Thoracic aorta (tissue), 2 donors: ENCODE measurements at places on chromosomes 3 and 15. TPM values are rescaled to one million over a fixed set of nuclear protein-coding genes. Genes with fewer than 3 reads are reported as not detected.

DNA sequence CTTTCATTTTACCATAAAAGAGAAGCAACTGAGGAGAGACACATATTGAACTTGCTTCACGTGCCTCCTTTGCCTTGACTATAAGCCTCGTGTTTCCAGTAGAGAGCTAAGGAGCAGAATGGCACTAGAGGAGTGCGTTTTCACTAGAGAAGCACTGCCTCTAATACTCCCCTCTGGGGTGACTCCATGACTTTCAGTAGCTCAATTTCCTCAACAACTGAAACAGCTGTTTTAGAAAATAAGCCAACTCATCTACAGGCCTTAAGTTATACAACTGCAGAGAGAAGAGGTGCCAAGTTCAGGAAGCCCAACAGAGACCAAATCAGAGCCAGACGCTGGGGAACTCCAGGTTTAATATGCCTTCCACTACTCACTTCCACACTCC lies 1.9 kb downstream of the UBP1 start:
- no peak for DNase-seq

DNA sequence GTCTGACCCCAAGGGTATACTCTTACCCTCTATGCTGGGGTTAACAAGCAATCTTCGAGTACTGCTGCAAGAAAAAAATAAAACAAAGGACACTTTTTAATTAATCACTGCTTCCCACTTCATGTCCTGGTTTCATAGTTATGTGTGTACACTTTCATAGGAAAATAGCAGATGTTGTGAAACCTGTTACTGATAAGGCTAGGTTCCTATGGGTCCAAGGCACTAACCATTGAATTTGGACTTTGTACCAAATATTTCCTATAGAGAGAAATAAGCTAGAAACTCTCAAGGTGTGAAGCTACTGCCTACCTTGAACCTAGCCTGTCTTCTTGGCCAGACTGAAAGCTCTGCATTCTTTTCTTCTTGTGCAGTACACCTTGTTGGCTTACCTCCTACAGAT lies 14.6 kb upstream of the GPR160 start:
- no peak for DNase-seq

DNA sequence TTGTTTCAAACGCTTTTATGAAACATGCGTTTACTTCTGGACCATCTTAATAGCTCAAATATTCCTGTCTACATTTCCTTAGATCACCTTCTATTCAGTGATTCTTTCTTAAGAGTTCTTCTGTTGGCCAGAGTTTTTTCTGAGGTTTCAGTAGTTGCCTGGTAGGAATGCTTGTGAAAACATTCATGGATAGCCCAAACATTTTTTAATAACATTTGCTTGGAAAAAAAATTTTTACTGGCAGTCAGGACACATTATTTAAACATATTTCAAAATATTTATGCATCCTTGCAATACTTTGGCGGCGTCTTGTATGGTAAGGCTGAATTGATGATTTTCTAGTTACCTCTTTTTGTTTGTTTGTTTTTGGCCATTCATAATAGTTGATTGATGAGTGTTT lies 47.4 kb upstream of the ZBTB20 start:
- no peak for DNase-seq

DNA sequence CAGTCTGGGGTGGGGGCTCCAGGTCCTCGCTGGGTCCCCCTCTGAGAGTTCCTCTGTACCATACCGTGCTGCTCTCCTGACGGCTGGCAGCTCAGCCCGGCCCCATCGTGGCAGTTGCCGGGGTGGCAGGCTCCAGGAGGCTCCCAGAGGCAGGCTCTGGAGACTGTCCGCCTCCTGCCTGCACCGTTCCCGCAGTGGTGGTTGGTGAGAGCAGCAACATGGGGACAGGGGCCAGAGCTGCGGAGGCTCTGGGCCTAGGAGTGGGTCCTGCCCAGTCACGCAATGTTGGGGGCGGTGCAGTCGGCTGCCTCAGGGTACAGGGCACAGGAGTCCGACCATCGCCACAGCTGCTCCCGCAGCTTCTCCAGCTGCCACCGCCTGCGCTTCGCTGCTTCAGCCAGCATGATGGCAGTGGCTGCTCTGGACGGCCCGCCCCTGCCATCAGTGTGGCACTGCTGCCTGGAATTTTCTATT lies 492.7 kb downstream of the AGBL1 start:
- no peak for DNase-seq

DNA sequence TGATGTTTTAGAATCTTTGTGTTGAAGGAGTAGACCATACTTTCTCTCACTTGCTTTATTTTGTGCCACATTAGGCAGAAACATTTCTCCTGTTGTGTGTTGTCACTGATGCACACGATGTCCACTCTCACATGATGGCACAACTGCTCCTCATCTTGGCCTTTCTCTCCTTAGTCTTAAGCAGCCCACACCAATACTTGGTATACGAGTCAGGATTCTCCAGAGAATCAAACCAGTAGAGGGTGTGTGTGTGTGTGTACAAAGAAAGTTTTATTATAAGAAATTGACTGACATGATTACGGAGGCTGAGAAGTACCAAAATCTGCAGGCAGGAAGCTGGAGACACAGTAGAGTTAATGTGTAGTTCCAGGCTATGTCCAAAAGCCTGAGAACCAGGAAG lies 187.1 kb downstream of the ALCAM start:
- no peak for DNase-seq

DNA sequence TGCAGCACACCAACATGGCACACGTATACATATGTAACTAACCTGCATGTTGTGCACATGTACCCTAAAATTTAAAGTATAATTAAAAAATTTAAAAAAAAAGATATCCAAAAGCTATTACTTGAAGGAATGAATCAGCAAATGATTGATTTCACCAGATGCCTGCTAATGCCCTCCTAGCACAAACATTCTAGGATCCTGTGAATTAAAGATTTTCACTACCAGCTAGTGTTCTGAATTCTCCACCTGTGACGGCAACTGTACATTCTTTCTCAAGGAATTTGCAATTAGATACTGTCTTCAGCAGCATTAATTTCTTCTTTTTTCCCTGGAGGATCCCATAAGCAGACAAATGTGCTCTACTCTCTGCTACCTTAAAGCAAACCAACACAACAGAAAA lies 694.9 kb downstream of the NTRK3 start:
- DNase-seq, result no peak

GRCh38 chr3:98994128-98994762 lies 92.8 kb upstream of the DCBLD2 start:
- no peak for DNase-seq

GRCh38 chr15:99333413-99333812 lies 82.1 kb downstream of the LRRC28 start:
- no peak for DNase-seq

DNA sequence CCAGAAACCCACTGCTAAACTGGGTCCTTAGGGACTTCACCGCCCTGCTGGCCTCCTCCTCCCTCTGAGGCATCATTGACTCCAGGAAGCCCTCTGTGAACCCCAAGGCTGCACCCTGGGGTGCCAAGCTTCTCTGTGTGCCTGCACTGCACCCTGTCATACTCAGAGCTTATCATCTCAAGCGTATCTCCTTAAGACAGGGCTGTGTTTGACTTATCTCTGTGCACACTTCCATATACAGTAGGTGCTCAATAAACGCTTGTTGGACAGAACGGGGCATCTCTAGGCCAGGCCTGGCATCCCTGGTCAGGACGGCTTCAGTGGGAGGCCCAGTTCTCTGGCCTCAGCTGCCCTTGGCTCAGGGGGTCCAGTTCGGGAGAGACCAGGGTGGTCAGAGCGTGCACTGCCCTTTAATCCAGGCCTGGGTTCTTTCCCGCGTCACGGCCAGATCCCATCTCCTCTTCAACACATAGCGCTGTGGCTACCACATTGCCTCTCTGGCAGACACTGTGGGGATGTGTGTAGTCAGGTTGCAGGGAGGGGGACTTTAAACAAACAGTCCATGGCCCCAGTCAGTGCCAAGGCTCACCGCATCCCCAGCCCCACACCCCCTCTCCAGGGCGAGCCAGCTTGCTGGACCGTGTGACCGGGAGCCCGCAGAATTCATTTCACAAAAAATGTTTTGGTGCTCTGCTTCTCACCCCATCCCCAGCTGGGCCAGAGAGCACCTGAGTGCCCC lies 33.4 kb downstream of the MAGEF1 start:
- no peak for DNase-seq

DNA sequence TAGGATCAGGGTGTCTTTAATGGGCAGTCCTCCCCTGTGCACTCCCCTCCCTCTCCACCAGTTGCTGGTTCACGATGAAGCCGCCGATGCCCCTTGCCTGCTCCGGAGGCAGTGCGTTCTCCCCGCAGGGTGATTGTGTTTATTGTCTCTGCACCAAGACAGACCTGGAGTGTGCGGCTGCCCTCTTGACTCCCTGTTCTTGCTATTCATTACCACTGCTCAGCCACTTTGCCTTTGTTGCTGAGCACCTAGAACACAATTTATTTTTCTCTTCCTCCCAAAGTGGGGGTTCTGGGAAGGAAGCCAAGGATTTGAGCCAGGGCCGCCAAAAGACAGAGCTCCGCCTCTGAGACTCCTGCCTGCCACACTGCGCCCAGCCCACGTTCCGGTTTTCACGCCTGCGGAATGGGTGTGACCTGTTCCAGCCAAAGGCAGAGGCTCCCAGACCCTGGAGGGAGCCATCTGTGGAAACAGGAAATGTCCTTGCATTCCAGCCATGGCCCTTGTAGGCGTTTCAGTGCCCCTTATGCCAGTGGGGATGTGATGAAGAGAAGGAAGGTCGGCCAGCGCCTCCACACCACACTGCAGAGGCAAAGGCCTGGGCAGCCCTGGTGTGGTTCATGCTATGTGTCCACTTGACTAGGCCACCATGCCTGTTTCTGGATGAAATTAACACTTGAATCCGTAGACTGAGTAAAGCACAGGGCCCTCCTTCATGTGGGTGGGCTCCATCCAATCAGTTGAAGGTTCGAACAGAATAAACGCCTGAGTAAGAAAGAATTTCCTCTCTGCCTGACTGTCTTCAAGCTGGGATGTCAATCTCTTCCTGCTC lies 85.8 kb downstream of the HMG20A start:
- no peak for DNase-seq

- DNase-seq, result no peak
These were observed 329.0 kb upstream of the AZI2 start for GRCh38 chr3:28677581-28677980.

The RBP2 gene
- total RNA-seq, result not detected

The CCR3 gene
- not detected for total RNA-seq

The MBNL1 gene
- 783 TPM for total RNA-seq

The IL17RB gene
- 2.3 TPM for total RNA-seq

The CYP8B1 gene
- total RNA-seq, result not detected
